ENCODE measurements at places on chromosomes 5 and 9.

DNA sequence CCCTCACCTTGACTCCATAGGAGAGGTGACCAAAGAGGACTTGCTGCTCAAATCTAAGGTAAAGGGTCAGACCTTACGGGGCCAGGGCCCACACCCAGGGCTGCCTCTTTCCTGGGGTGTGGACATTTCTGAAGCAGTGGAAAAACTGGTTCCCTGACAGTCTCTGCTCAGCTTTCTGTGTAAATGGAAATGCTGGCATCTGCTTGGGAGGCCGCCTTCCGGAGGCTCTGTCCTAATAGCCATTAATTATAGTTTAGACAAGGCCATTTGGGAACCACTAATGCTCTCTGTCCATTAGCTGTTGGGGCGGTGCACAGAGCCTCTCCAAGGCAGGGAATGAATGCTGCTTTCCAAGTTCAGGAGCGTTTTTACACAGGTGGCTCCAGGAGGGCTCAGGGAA is 17.3 kb downstream of the USP20 start:
- no peak for DNase-seq

DNA sequence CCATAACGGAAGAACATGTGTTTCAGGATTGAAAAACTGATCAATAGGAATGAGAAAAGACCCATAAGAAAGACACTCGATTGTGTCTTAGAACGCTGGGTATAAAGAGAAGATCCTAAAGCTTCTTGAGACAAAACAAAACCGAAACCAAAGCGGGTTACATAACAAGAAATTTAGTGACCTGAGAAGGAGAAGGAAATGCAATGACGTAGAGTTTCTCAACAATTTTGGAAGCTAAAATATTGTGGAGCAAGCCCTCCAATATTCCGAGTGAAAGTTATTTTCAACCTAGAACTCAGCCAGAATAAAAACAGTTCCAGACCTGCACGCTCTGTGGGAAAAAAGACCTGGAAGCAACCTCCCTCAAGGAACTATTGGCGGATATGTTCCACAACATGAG is 81.9 kb upstream of the FREM1 start:
- DNase-seq, result no peak

- no peak for DNase-seq
These were observed 2.1 kb upstream of the NANS start for GRCh38 chr9:98054376-98054951.

GRCh38 chr5:149687486-149688168 is 42.5 kb upstream of the PPARGC1B start:
- DNase-seq, result no peak

GRCh38 chr5:348726-349125 is 27.2 kb downstream of the AHRR start:
- DNase-seq, result no peak

DNA sequence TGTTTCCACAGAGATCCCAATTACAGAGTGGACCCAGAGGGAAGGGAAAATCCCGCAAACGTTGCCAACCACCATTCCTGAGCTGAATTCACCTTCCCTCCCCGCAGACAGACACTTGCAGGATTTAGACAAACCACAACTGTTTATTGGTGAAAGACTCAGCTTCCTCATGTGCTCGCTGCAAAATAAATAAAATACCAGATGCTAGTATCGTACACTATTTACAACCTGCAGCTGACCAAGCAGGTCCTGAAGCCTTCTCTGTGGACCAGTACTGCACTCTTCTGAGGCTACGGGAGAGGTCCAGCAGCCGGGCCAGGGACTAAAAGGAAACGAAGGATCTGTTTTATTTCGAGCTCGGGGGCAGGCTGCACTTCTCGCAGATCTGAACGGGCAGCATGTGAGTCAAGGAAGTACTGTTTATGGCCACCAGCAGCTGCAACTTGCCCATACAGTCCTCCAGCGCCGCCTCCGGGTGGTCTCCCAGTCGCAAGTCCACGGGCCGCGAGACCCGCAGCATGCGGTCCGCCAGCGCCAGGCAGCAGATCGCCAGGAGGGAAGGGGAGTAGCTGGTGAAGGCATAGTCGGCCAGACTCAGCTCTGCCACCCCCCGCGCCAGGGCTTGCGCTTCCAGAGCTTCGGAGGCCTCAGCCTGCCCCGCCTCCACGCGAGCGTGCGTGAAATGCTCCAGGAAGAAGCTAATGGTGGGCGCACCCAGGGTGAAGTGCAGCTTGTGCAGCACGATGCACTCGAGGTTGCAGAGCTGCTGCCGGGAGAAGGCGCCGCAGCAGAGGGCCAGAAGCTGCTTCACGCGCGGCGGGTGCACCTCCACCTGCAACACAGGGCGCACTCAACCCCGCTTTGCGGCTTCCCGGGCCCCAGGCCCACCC is 2.1 kb downstream of the CCNO start:
- peak; percentile 5 for DNase-seq
